Iris pigment epithelial cell (primary cell): ENCODE measurements at places on chromosomes 5 and 9.
A peak's percentile ranks its signal among the peaks of the same experiment; 100 is the strongest.

DNA sequence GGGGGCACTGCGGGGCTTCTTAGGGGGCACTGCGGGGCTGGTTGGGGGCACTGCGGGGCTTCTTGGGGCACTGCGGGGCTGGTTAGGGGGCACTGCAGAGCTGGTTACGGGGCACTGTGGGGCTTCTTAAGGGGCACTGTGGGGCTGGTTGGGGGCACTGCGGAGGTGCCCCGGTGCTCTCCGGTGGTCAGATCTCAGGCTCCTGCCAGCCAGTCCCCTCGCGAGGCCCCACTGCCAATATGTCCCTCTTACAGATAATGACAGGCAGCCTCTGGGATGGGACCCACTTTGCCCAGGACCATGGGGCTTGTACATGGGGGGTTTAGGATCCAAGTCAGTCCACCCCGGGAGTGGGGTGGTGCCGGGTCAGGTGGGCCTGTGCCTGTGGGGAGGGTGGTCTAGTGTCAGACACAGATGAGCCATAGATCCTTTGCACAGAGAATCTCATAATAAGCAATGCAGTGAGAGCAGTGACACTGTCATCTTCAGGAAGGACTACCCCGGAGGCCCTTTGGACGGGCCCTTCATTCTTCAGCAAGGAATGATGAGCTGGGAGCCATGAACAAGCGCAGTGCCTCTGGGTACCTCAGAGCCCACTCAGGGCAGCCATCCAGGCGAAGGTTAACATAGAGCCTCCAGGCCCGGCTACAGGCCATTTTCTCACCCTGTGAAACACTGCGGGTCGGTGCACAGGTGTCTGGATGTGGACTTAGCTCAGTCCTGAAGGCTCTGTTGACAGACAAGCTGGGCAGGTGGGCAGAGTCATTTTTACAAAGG is 38.2 kb downstream of the COL5A1 start:
- no peak for DNase-seq

DNA sequence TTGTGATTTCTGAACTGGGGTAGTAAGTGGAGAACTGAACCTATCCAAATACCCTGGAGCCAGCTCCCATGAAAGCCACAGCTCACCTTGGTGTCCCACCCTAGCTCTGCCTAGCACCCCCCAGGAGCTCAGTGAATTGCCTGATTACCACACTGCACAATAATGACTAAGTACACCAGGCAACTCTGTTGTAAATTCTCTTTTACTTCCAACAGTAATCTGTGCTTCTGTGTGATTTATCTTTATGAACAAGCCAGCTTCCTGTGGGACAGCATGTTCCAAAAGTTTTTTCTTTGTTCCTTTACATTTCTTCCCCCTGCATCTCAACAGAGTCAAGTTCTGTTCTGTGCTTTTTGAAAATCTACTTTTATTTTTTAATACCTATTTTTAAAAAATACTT is 22.1 kb upstream of the GRPEL2 start:
- peak; percentile 54 for DNase-seq

GRCh38 chr5:58872670-58873273 is 289.9 kb downstream of the RAB3C start:
- no peak for DNase-seq

DNA sequence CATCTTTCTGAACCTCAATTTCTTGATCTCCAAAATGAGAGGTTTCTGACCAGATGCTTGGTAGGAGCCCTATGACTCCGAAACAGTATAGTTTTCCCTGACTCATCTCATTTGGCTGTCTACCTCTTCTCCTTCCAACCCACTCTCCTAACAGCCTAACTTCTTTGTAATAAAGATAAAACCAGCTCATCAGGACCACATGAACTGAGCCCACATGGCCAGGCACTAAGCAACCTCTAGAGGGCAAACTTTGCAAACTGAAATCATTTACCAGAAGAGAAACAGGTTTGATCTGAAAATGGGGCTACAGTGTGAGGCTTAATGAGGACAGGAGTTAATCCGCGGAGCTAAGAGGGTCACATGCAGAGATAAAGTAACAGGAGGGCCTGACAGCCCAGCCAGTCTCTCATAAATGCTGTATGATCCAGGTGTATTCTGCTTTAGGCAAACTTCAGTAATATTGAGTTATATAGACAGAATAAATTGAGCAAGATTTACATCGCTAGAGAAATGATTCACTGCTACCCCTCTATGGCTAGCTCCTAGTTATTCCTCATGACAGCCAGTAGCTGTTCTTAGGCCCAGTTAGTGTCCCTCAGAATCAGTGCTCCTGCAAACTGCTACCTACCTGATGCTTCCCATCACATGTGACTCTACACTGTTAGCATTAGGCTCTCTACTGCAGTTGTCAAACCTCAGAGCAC is 64.6 kb downstream of the ABCA1 start:
- peak; percentile 89 for DNase-seq

- DNase-seq = no peak
Observed at GRCh38 chr5:10593531-10594181, 29.8 kb downstream of the ANKRD33B start.

GRCh38 chr9:92610470-92611420 is 59.2 kb downstream of the IPPK start:
- no peak for DNase-seq

DNA sequence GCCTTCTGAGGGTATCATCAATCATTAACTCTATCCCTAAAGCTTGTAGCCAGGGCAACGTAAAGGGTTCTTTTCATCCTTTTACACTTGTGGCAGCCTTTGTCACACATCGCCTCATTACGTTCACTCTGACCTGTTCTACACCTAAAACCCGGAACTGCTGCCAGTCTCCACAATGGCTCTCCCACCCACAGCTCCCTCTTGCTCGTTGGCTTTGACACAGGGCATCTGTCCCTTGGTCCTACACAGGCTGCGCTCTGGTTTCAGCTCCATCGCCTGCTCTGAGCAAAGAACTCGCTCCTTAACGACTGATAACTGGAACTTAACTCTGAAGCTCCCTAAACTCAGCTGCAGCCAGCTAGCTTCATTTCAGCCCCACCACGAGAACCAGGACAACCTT is 112.8 kb upstream of the CTNND2 start:
- DNase-seq = no peak

GRCh38 chr9:124040935-124041816 is 29.6 kb downstream of the LHX2 start:
- DNase-seq = no peak

- DNase-seq = no peak
Observed at GRCh38 chr5:125313555-125313954, 567.1 kb upstream of the ZNF608 start.

DNA sequence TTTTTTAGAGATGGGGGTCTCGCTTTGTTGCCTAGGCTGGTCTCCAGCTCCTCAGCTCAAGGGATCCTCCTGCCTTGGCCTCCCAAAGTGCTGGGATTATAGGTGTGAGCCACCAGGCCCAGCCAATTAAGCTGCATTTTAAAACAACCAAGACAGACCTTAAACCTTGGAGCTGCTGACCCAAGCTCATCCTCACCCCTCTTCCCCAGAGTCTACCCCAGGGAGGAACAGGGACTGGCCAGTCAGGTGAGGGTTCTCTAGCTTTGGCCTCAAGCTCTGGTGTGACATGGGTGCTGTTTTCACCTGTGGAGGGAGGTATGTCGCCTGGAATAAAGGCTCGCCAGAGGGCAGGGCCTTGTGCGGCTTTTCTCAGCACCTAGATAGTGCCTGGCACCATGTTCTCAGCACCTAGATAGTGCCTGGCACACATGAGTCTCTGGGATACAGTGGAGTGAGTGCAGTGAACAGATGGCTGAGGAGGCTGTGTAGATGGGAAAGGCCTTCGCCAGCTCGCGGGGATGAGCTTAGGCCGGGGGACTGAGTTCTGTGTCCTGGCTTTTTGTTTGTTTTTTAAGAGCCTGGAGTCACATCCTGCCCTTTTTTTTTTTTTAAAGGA is 7.4 kb downstream of the CDK9 start:
- DNase-seq = no peak
